Right lobe of liver (tissue), 6 donors: ENCODE measurements at places on chromosomes 16 and 17.

DNA sequence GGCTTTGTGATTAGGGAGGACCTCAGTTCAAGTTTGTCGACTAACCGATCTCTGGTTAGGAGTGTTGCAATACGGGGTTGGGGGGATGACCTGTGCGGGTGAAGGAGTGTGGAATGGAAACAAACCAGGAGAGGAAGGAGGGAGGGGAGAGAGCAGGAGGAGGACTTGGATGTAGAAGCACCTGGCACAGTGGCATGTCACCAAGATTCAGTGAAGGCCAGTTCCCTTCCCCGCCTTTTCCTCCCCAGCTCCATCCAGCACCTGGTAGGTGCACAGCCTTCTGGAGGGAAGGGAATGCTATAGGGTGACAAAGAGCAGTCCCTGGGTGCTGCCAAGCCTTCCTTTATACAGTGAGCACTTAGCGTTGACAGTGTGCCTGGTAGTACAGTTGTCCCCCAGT is 107.4 kb upstream of the CRHR1 start:
- no peak for DNase-seq

DNA sequence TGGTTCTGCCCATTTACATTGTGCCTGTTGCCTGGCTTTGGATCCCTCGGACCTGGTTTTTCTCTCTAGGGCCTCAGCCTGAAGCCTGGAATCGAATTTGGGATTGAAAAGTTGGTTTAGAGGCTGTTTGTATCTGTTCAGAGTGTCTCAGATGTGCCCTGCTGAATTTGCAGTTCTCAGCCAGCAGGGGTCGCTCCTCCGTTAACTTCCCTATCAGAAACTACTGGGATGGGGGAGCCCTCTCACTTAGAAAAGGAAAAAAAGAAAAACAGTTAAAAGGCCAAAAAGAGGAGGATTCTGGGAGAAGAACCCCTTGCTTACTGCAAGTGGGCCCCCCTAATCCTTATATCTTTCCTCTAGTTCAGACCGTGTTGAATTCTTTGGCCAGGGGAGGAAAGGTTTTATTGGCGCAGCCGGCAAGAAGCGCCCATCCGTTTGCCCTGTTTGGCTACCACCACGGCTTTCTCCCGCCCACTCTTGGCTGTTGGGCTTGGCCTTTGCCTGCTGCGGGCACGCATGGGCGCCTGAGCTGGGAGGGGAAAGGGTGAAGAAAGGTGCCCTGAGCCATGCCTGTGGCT is 8.7 kb downstream of the FZD2 start:
- DNase-seq = no peak

DNA sequence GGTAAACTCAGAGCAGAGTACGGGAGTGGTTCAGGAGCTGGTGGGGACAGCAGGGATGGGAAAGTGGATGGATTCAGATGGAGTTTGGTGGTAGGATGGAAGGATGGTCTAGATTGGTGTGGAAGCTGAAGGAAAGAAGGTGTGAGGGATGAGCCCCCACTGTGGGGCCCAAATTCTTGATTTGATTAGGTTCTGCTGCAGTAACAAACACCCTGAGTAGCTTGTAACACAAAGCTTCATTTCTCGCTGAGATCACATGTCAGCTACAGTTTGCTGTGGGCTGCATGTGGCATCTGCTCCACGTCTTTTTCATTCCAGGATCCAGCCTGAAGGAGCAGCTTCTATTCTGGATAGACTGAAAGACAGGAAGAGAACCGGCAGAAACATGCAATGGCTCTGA is 143.8 kb downstream of the IRX3 start:
- DNase-seq = no peak

GRCh38 chr17:78723001-78723796 is 58.9 kb downstream of the CYTH1 start:
- no peak for DNase-seq

GRCh38 chr17:47649972-47650524 is 329 bp downstream of the KPNB1 start:
- peak; percentile 72 for DNase-seq

DNA sequence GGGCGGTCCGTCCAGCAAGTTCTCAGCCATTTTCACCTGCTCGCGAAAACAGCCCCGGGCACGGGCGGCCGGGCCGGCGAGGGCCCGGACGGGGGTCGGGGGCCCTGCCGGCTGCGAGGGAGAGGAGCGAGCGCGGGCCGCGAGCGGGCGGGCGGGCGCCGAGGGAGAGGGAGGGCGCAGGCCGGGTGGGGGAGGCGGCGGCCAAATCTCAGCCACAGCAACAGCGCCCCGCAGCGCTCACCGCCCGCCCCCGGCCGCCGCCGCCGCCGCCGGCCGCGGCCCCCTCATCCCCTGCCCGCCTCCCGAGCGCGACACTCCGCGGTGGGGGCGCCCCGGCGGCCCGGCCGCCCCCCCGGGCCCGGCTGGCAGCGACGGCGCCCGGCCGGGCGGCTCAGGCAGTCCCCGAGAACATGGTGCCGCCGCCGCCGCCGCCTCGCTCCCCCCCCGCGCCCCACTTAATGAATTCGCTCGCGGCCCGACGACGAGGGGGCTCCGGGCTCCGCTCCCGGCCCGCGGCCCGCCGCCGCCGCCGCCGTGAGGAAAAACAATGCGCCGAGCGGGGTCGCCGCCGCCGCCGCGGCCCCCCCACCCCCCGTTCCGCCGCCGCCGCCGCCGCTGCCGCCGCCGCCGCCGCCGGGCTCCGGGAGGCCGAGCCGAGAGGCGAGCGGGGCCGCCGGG is 487 bp downstream of the CREBBP start:
- peak; percentile 82 for DNase-seq

GRCh38 chr17:45441526-45442310 is 9.0 kb upstream of the ARHGAP27 start:
- DNase-seq = no peak

- DNase-seq = no peak
Measured at GRCh38 chr16:69479775-69480174, 55.4 kb downstream of the CYB5B start.

GRCh38 chr17:80274871-80275449 is 14.3 kb downstream of the RNF213 start:
- DNase-seq = no peak

DNA sequence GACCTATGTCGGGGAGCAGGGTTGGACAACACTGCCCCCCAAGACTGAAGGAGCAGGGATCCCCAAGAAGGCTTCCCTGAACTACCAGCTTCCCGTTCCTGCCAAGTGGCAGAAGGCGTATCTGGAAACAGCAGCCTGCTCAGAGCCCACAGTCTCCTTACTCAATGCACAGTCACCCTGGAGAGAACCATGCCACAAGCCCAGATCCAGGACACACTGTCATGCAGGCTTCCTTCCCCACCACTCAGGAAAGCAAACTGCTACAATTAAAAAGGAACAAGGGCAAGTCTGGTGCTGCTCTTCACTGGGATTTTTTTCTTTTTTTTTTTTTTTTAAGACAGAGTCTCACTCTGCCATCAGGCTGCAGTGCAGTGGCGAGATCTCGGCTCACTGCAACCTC is 8.2 kb downstream of the WDR45B start:
- DNase-seq = no peak

DNA sequence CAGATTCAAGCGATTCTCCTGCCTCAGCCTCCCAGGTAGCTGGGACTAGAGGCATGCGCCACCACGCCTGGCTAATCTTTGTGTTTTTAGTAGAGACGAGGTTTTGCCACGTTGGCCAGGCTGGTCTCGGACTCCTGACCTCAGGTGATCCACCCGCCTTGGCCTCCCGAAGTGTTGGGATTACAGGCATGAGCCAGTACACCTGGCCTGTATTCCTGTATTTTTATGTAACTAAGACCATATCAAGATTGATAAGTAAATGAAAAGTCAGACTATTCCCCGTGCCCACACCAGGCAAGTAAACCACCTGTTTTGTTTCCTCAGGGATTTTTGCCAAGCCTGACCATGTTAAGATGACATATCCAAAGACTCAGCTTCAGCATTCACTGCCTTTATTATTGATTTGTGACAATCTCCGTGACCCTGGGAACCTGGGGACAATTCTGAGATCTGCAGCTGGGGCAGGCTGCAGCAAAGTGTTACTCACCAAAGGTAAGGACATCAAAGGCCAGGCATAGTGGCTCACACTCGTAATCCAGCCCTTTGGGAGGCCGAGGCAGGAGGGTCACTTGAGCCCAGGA is 5.6 kb downstream of the MRM3 start:
- no peak for DNase-seq

- no peak for DNase-seq
Measured at GRCh38 chr17:74458835-74459234, 7.6 kb upstream of the CD300A start.

DNA sequence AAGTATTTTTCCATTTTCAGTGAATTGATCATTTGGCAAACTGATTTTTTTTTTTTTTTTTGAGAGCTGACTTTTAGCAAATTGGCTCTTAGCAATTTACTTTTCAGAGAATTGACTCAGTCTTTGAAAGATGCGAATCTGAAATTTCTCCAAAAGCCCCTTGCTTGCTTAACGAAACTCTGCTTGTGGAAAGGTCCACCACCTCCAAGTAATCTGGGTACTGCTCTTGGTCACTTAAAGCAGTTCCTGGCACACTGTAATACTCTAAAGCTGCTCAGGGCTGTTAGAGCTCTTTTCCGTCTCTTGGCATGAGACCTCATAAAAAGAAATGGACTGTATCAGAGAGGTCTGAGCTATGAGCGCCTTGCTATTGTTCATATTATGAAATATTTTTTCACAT is 2.9 kb downstream of the GSDMB start:
- DNase-seq = no peak

GRCh38 chr16:68387301-68387700 is 61.0 kb downstream of the SMPD3 start:
- DNase-seq = peak; percentile 96

- no peak for DNase-seq
Measured at GRCh38 chr17:65079489-65079900, 23.0 kb upstream of the GNA13 start.

GRCh38 chr17:41533613-41534012 is 5.5 kb upstream of the KRT19 start:
- DNase-seq = no peak

DNA sequence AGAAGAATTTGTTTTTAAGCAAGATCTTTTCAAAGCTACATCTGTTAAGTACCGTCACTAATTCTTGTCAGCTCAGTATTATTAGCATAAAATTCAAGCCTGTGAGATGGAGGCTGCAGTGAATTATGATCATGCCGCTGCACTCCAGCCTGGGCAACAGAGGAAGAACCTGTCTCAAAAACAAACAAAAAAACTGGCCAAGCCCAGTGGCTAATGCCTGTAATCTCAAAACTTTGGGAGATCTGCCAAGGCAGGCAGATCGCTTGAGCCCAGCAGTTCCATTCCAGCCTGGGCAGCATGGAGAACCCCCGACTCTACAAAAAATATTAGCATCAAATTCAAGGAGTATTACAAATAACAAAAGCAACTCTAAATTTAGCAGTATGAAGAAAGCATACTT is 88.0 kb downstream of the STXBP4 start:
- no peak for DNase-seq

- DNase-seq = no peak
Measured at GRCh38 chr17:51289696-51290111, 29.4 kb downstream of the UTP18 start.

GRCh38 chr16:29307598-29308507 is 98.7 kb downstream of the NPIPB11 start:
- no peak for DNase-seq

GRCh38 chr16:1071561-1072225 is 854 bp upstream of the SSTR5 start:
- no peak for DNase-seq

DNA sequence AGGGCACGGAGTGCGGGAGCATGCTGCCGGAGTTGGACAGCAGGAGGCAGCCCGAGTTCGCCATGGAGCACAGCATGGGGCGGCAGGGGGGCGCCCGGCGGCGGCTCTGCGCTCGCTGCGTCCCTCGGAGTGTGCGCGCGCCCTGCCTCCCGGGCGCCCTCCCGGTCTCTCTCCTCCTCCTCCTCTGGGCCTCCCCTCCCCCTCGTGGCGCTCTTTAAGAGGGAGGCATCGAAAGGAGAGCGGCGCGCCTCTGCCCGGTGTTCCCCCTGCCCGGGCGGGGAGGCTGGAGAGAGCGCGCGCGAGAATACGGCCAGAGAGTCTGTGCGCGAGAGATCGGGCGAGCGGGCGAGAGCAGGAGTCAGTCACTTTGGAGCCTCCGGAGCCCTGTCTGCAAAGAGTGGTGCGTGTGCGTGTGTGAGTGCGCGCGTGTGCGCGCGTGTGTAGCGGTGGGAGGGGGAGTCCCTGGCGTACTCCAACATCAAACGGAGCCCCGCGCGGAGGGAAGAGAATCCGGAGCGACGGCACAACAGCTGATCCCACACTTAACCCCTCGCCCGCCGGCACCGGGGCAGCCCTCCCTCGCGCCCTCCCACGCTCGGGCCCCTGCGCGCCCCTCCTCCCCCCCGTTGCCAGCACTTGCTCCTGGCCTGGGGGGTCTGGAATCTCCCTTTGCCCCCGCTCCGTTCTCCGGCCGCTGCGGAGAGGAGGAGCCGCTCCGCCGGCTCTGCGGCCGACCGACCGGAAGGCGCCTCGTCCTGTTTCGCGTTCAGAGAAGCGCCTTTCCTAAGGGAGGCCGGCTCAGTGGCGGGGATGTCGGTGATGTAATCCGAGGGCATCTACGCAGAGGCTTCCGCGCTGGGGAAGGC is 108.9 kb downstream of the ENGASE start:
- DNase-seq = no peak

GRCh38 chr16:74623214-74623838 is 16.4 kb upstream of the GLG1 start:
- no peak for DNase-seq

DNA sequence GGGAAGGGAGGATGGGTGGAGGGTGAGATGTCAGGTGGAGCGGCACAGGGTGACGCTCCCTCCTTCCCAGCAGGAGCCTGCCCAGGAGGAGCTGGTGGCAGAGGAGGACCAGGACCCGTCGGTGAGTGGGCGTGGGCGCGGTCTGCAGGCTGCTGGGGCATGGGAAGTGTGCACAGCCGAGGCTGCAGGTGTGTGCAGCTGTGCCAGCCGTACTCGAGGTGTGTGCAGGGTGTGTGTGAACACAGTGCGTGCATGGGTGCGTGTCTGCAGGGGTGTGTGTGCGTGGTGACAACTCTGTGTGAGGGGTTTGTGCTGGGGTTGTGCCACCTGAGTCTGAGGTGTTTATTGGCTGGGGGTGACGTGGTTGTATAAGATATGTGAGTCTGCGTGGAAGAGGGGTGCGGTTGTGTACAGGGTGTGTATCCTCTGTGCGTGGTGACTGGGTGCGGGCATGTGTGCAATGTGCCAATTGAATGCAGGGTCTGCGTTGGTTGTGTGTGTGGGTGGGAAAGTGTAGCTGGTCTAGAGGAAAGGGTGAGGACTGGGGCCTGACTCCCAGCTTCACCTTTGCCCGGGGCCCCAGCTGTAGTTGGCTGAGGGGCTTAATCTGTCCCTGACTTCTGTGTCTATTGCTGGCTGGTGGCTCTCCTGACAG is 670 bp downstream of the TNFSF12 start:
- no peak for DNase-seq

GRCh38 chr16:58418026-58418425 is 25.8 kb downstream of the GINS3 start:
- no peak for DNase-seq
